AG04450 (cell line): ENCODE measurements at places on chromosomes 6 and 20.

DNA sequence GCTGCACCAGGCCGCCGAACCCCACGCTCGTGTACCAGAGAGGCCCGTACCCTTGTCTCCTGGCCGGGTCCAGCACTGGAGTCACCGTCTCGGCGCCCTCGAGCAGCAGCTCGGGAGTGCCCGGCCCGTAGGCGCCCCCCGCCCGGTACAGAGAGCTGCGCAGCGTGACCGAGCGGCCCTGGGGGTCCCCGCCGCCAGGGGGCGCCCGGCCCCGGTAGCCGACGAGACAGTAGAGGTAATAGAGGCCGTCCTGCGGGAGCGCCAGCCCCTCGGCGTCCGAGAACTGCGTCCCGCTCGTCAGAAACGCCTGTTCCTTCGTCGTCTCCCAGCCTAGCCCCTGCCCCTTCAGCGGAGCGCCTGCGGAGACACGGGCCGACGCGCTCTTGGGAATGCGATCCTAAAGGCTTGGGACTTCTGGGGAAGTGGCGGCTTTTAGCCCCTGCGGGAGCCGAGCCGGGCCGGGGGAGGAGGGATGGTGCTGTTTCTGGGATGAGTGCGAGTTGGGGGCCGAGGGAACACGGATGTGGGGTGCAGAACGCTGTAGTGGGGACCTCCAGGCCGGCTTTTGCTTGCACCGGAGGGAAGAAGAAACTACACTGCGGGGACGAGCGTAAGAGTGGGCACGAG, 1.3 kb downstream of the LTB start:
- DNase-seq: peak; percentile 42

DNA sequence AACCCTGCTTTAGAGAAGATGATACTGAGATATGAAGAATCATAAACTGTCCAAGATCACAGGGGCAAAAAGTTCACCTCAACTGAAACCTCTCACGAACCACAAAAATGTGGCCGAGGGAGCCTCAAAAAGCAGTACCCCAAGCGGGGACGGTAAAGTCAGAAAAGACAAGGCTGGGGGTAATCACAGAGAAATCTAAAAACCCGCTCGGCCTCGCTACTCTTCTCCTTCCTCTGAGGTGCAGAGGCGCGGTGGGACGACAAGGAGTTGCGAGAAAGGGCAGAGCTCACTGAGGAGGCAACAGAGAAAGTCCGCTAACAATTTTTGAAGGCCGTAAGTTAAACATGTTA, 356 bp upstream of the IRAK1BP1 start:
- no peak for DNase-seq

DNA sequence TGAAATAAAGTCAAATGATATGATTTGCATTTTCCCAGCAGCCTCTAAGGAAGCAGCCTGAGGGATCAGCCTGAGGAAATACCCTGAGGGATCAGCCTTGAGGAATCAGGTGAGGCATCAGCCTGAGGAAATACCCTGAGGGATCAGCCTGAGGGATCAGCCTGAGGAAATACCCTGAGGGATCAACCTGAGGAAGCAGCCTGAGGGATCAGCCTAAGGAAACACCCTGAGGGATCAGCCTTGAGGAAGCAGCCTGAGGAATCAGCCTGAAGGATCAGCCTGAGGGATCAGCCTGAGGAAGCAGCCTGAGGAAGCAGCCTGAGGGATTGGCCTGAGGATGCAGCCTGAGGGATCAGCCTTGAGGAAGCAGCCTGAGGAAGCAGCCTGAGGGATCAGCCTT, 669.7 kb upstream of the AGPAT4 start:
- no peak for DNase-seq

DNA sequence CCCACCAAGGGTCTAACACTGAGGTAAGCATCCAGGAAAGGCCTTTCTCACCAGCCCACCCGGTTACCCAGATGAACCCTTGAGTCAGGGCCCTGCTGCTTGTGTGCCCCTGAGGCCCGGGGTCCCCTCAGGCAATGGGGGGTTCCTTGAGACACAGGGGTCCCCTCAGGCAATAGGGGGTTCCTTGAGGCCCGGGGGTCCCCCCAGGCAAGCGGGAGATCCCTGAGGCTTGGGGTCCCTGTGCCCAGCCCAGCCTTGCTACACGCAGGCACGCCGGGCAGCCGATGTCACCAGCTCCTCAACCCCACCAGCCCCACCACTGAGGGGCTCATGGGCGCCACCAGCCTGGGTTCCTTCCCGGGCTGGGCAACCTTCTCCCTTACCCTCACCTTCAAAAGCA, 247.2 kb downstream of the TTLL2 start:
- no peak for DNase-seq

- no peak for DNase-seq
These were observed 66.3 kb downstream of the SLX4IP start for GRCh38 chr20:10501402-10501801.

- DNase-seq: no peak
These were observed 29.9 kb downstream of the EZR start for GRCh38 chr6:158789115-158789917.

DNA sequence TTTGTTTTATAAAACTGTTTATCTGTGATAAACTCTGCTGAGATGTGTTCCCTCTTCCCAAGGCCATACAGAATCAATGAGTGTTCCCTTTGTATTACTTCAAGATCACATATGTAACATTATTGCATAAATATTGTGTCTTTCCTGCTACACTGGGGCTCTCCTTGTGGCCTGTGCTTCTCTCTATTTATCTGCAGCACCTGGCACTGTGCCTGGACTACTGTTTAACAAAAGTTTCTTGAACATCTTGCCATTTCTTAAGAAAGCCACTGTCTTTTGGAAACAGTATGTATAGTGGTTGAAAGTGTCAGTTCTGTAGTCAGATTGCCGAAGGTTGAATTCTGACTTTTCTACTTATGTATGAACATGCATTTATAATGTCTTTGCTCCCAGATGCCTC, 169.0 kb upstream of the SCGN start:
- no peak for DNase-seq

DNA sequence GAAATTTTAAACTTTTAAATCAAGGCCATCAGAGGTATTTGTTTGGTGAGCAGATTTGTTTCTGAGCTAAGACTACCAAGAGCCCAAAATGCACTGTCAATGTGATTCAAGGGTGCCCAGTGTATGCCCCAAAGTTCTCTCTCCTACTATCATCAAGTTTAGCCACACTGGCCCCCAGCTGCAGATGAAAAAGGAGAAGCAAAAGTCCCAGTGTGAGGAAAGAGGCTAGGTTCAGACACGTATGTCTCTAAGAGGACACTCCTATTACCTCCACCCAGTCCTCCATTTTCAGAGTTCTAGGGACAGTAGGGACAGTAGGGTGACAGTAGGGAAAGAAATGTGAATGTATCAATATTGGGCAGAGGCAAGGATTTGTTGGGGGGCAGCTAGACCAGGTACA, 230.8 kb downstream of the CD83 start:
- no peak for DNase-seq

DNA sequence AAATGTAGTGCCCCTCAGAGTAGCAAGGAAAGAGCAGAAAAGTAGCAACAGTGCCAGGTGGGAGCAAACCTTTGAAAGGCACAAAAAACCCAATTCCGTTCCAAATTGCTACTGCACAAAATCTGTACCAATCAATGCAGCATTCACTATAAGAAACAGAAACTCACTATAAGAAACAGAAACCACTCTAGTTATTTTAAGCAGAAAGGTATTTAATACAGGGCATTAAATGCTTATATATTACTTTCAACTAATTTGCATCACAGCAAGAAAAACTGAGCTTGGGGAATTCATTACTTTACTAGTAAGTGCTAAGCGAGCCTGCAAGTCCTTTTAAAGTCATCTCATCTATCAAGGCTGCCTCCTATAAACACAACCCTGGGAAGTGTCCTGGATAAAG, 116.5 kb upstream of the OLIG3 start:
- DNase-seq: no peak

DNA sequence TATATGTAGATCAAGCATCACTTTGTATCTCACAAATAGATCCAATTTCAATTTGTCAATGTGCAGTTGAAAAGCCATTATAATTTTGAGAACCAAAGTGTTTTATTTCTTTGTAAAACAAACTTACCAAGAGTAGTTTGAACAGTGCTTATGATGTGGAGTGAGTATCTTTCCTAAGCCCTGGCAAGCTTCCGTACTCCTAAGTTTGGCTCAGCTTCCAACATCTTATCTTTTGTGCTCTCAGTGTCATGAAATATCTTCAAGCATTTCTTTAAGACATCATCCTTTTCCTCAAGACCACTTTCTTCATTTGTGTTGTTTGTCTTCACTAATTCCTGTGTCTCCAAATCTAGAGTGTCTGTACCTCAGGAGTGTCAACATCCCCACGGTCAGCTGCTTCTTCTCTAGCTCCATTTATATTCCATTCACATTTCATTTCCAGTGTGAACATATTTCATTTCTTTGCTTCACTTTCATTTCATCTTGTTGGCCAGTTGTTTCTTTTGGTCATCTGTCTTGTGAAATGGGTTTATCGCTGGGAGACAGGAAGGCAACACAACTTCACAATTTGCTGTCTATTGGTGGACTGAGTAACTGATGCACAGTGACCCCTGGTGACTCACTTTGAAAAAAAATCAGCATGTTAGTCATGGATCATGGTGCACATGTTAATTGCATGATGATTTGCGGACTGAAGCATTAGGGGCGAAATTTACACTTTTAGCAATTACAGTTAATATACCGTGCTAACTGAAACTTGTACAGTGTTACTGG, 36.9 kb downstream of the SLC24A3 start:
- no peak for DNase-seq

GRCh38 chr6:136527831-136528230, 22.4 kb downstream of the MAP7 start:
- DNase-seq: no peak

DNA sequence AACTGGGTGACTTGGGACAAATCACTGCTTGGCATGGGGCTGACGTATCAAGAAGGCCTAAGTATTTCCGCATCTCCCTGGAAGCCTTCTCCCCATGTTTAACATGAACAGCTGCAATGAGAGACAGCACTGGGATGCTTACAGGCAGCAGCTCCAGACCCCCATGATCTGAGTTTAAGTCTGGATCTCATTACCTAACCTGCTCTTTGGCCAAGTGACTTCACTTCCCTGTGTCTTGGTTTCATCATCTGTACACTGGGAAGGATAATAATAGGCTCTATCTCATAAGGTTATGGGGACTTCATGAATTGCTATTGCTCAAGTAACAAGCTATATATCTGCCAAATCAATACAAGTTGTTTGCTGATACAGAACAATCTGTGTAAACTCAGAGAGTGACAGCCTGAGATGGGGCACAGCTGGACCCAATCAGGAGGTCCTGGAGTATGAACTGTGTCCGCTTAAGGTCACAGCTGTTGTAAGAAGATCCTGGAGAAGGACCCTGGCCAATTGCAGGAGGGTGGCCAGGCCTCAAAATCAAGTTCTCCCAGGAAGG, 56.0 kb downstream of the TGM2 start:
- DNase-seq: peak; percentile 62

DNA sequence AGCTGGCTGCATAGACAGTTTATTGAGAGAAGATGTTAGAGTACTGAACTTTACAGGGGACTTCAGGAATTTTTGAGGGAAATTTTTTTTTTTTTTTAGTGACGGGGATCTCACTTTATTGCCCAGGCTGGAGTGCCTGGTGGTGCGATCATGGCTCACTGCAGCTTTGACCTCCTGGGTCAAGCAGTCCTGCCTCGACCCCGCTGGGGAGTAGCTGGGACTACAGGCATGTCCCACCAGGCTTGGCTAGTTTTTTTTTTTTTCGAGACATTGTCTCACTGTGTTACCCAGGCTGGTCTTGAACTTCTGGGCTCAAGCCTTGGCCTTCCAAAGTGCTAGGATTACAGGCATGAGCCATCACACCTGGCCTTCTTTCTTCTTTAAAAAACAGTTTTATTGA, 10.8 kb upstream of the EFCAB8 start:
- DNase-seq: no peak

DNA sequence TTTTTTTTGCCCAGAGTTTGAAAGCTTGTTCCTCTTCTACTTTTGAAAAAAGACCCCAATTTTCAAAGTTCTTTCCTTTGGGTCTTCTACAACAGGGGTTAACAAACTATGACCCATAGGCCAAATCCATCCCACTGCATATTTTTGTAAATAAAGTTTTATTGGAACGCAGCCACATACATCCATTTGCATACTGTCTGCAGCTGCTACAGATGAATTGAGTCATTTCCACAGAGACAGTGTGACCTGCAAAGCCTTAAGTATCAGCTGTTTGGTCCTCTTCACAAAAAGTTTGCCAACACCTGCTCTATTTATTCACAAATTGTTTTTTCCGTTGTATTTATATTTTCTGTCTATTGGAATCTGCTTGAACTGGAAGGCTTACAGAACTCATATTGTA, 189.2 kb downstream of the TBC1D7 start:
- no peak for DNase-seq

DNA sequence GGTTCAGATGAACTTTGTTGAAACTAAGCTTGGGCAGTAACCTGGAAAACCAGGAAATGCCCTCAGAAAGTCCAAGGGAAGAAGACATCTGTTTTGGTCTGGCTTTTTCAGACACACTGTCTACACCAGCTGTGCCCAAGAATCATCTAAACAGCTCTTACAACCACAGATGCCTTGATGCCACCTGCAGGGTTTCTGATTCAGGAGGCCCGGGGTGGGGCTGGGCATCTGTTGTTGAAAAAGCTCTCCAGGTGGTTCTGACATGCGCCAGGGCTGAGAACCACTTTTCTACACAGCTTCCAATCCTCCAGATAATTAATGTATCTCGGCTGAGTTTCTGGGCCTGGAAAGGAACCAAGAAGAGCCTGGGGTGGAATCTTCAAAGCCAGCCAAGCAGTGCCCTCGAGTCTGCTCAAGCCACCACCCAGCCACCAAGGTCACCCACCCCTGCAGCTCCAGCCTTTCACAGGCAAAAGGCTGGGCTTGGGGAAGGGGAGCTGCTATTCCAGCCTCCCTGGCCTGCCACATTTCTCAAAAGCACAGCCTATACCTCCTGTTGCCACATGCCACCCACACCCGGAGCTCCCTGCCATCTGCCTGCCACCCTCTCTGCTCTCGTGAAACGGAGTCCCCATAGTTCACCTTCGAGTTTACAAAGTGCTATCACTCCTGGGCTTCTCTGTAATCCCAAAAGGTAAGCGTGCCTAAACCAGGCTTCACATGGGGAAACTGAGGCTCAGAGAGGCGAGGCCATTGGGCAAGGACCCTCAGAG, 9.4 kb downstream of the MDGA1 start:
- DNase-seq: no peak

DNA sequence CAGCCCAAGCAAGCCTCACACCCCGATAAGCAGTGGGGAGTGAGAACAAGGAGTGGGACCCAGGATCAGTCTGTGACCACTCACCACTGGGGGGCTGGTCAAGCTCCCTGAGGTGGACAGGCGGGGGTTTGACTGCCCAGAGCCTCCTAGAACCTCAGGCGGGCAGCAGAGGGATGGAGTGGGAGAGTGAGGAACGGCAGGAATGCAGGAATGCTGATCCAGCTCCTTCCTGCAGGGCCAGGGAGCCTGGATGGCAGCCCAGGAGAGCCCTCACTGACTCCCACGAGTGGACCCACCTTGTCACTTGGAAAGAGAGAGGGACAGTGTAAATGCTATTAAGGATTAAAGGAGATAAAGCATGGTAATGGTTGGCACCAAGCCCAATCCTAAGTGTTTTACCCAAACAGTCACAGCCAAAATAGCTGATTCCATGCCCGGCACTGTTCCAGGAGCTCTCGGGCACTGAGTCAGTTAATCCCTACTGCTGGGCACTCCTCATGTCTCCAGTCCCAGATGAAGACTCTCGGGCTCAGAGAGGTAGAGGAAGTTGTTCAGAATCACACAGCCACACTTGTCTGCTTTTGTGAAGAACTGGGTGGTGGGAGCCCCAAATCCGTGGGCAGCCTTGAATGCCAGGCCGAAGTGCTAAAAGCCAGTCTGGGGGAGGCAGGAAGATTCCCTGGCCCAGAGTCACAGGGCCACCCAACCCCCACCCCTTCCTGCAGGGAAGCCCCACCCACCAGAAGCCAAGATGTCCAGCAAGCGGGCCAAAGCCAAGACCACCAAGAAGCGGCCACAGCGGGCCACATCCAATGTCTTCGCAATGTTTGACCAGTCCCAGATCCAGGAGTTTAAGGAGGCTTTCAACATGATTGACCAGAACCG, 3.1 kb downstream of the MYL9 start:
- no peak for DNase-seq
